Epithelial cell of proximal tubule (primary cell): ENCODE measurements at places on chromosomes 5 and 9.

DNA sequence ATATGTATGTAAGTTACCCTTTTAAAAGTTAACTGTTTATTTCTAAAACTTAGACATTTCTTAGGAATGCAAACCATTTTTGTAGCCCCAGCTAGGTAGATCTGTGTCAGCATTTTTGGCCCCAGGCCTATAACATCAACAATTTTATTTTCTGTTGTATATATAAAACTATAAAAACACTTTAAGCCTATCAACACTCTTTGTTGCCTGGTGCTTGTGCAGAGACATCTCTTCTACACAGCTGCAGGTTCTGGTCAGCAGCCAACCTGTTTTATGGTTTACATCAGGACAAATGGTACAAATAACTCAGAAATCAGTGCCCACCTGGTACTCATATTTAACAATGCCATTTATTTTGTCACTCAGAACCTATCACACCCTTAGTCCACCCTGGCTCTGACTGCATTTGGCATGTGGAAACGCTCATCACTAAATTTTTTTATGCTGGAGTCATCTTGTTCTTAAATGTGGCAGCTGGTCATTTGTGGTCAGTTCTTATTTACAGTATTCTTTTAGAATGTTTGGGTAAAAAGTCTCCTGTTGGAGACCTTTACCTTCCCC, 173.4 kb downstream of the DNAH5 start:
- no peak for DNase-seq

- DNase-seq = no peak
Measured at GRCh38 chr5:79075646-79076426, 6.3 kb downstream of the BHMT2 start.

DNA sequence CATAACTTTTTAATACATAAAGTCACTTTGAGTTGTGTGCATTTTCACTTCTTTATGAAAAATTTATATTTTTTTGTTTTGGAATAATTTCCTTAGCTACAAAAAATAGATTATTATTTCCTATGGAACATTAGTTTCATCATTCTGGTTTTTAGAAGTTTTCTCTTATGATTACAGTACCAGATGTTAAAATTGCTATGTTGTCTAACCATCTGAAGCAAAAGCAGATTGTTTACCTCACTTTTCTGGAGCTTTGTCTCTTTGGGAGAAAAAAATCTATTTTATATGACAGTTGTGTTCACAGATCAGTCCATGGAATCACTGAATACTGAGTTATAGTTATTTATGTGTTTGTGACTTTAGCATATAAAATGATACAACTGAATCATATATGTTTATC, 708.9 kb upstream of the RIOK2 start:
- DNase-seq = no peak

DNA sequence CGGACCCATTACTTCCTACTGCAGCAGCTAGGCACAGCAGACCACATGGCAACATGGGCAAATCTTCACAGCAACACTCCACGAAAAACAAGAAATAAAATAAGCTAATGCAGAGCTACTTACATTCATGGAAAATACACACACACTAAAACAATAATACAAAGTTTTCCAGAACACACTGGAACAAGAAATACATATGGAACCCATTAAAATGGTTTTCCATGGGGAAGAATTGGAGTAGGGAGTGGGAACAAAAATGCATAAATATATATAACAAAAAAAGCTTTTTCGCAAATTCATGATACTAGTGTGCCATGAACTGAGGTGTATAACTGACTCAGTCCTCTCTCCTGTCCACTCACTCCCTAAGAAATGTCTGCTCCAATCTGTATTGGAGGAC, 8.3 kb downstream of the ADAMTS12 start:
- DNase-seq = no peak

DNA sequence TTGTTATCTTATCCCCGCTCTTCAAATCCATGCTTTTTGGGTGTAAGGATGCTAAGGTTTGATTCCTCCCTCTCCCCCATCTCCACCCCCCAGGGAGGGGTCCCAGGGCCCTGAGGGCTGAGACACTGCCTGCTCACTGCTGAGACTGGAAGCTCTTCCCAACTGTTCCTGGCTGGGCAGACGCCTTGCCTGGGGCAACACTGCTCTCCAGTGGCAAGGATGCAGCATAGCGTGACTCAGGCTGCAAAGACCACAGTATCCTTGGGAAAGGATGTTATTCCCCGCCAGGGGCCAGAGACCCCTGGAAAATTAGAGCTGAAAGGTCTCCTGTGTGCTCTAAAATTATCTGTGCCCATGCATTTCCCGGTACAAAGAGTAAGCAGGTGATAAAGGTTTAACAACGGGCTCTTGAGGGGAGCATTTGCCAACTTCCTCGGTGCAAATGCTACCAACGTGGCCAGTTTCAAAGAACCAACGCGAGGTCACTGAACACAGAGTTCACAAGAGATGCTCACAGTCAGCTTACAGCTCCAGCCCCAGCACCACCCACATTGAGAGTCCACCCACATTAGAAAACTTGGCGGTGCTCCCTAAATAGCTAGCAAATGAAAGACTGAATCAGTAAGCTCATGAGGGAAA, 271.9 kb downstream of the NSG2 start:
- no peak for DNase-seq

DNA sequence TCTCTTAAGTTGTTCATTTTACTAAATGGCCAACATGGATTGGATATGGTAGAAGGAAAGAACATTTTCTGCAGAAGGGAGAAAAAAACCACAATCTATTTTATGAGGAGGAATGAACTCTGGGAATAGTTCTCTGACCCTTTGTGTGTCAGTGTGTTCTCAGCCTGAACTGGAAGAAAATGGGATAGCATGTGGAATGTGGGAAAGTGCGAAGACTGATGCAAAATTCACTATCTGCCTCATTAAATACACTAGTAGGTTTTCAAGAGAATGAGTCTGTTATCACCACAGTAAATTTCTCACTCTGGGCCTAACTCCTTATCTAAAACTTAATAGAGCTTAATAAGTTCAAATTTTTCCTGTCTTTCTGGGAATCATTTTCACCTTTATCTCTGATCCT, 22.7 kb downstream of the ITGA1 start:
- DNase-seq = no peak

- DNase-seq = no peak
Measured at GRCh38 chr9:126306071-126306647, 20.5 kb upstream of the MVB12B start.

DNA sequence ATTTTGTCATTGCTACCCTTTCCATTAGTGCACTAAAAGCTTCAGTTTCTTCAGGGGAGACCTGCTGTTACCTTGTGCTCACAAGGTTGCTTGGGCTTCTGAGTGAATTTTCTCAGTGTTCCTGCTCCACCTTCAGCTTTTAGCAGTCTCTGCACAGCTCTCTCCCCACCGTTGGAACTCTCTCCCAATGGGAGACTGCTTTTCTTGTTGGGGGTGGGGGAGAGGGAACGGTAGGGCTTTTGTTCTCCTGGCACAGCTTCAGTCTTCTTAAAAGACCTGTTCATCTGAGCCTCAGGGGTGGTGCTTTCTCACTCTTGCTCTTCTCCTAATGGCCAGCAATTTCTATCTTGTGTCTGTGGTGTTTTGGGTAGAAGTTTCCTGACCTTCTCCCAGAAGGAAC, 915.7 kb downstream of the EFNA5 start:
- no peak for DNase-seq

DNA sequence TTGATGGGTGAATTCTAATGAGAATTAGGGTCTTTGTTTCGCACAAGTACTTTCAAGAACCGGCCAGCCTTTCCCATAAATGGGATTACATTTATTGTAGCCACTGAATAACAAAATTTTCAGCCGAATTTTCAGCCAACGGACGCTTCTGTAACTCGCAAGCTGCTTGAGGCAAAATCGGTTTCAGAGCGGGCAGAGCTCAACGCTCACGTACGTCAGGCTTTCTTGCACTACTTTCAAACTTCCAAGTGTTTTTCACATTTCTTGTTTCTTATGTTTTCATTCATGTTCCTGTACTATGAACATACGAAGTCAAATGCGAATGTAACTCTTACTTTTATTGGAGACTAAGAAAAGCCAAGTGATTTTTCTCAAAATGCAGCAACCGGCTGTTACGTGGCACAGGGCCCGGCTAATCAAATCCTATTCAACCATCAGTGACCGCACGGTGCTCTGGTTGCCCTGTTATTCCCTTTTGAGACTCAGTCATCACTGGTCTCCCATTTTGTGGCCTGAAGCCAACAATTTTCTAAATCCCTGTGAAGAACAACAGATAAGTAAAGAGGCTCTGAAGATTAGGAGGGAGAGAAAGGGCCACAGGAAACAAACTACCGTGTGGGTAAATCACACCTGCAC, 68.5 kb downstream of the SLC28A3 start:
- no peak for DNase-seq

DNA sequence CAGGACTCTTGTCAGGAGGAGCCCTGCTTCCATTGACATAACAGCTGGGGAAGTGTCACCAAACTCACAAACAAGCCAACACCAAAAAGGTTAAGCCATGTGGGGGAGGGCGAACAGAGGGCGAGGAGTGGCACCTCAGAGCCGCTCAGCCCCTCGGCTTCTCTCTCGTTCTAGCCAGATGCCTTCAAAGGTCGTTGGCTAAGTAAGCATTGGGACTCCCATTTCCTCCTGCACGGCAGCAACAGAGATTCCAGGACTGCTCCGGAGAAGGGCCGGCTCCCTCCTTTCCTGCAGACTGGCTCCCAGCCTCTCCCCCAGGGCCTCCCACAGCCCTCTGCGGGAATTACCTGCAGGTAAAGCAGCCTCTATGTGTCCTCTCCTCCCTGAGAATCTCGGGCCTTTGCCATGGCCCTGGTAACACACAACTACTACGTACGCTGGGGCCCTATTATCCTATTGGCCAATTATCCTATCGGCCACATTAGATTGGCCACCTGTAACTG, 52.1 kb upstream of the RNU6ATAC start:
- DNase-seq = no peak

DNA sequence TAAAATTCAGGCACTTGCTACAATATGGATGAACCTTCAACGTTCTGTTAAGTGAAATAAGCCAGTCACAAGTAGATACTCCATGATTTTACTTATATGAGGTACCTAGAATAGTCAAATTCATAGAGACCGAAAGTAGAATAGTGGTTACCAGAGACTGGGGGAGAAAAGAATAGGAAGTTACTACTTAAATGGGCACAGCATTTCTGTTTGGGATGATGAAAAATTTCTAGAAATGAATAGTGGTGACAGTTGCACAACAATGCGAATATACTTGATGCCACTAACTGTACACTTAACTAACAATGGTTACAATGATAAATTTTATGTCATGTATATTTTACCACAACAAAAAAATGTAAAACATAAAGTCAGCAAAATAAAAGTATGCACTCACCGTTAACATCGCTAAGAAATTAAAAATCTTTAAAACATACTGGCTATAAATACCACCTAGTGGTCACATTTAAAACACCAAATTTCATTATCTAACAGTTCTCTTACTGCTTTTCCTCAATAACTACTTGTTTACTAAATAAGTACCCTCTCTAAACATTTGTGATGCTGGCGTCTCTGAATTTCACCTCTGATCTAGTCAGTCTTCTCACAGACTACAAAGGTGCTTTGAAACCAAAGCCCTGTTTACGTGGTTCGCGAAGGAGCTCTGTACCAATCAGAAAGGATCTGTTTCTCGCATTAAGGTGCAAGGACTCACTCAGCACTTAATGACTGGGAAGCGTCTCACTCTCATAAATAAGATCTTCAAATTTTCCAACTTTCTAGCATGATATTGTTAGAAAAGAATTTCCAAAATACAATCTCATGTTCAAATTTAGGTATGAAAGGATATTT, 22.7 kb downstream of the KIF3A start:
- no peak for DNase-seq

GRCh38 chr5:79301046-79301712, 65.2 kb downstream of the JMY start:
- DNase-seq = no peak

DNA sequence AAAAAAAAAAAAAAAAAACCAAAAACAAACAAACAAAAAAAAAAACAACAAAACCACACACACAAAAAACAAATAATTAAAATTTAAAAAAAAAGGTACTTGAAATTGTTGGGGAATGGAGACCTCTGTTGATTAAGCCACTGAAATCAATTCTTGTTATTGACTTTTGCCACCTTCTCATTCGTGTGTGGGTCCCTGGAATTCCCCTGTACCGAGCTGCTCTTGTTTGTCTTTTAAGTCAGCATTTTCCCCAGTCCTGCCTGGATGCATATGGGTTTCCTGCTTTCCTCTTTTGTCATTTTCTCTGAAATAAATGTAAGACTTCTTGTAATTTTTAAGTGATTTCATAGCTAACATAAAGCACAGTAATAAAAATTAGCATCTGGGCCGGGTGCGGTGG, 45.5 kb downstream of the GPBP1 start:
- no peak for DNase-seq

DNA sequence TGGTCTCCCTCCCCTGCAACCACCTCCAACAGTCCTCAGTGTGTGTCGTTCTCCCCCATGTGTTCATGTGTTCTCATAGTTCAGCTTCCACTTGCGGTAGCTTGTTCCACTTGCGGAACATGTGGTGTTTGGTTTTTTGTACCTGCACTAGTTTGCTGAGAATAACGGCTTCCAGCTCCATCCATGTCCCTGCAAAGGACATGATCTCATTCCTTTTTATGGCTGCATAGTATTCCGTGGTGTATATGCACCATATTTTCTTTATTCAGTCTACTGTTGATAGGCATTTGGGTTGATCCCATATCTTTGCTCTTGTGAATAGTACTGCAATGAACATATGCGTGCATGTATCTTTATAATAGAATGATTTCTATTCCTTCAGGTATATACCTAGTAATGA, 43.0 kb upstream of the ZFYVE16 start:
- DNase-seq = no peak

DNA sequence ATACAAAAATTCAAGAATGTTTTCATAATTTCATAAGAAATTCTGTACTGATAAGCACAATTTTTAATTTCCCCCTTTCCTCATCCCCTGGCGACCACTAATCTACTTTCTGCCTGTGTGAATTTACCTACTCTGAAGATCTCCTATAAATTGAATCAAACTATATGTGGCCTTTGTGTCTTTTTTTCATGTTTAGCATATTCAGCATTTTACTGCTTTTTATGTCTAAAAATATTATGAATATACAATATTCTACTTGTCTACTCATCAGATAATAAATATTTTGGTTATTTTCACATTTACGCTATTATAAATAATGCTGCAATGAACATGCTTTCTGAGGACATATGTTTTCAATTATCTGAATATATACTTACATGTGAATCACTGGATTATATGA, 144.8 kb downstream of the CYLC2 start:
- no peak for DNase-seq

- no peak for DNase-seq
Measured at GRCh38 chr9:29001006-29001405, 1427.7 kb upstream of the C9orf72 start.

DNA sequence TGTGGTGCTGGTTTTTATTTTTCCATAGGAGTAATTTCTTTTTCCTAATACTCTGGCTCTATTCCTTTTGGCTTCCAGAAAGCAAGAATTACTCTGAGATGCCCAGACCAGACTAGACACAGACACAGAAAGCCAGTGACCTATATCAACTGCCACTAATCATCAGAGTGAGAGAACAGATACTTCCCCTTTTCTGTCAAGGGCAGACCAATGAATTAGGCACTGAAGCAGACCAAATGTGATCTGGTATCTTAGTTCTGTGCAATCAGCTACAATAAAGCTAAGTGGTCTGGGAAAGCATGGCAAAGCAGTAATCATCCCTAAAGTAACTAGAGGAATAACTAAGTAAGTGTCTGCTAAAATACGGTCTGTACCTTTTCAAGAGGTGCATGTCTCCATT, 239.1 kb downstream of the ELAVL2 start:
- DNase-seq = no peak

- no peak for DNase-seq
Measured at GRCh38 chr9:36543916-36544315, 28.8 kb upstream of the MELK start.

GRCh38 chr9:121984726-121985402, 108.2 kb downstream of the TTLL11 start:
- DNase-seq = no peak

- no peak for DNase-seq
Measured at GRCh38 chr5:124872615-124873014, 126.2 kb upstream of the ZNF608 start.
